AG10803 (cell line): ENCODE measurements at places on chromosomes 4 and X.

DNA sequence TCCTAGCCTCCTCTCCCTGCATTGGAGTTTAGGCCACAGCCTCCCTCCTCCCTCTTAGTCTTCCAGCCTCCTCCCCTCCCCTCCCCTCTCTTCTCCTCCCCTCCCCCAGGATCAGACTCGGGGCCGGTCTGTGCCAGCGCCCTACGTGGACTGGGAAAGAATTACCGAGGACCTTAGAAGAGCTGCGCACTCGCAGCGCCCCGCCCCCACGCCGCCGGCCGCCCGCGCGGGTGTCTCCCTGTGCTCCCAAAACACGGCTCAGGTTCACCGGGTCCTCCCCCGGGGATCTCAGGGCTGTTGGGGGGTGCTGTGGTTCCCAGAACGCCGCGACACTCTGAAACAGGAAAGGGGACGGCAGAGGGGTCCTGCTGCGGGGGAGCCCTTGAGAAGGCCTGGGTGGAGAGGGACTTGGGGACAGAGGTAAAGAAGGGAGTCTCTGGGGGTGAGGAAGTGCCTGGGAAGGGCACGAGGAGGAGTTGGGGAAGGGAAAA lies 122.3 kb upstream of the TBL1X start:
- DNase-seq: peak; percentile 81

GRCh38 chr4:95857761-95858160 lies 17.9 kb downstream of the PDHA2 start:
- no peak for DNase-seq

DNA sequence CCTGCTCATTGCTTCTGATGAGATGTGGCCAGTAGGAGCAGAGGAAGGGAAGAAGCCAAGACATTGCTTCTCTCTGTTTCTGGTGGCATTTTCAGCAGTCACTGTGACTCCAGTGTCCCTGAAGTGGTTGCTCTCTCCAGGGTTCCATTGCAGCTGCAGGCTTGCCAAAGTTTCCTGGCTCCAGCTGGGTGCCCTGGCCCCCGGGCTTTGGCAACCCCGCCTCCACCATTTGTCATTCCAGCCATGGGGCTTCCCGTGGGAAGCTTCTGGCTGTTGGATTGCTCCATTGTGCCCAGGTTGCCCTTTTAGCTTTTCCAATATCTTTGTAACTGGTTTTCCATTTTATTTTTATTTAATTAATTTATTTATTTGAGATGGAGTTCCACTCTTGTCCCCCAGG lies 12.7 kb downstream of the FGFBP1 start:
- no peak for DNase-seq

DNA sequence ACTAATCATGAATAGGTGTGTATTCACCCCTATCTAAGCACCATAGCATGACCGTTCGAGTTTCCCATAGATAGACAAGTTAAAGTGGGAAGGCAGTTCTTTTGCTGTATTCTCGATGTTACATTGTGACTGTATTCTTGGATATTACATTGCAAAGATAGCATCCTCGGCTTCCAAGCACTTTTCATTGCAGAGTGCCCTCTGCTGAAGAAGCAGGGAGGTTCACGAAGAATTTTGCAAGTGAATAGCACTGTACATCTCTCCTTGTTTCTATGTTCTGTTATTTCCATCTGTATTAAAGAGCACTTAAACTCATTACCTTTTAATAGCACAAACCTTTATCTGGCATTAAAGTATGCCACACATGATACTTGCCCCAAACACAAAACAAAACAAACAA lies 426.7 kb upstream of the ARX start:
- no peak for DNase-seq

GRCh38 chrX:3176439-3176820 lies 135.2 kb downstream of the ARSF start:
- DNase-seq: peak; percentile 95

DNA sequence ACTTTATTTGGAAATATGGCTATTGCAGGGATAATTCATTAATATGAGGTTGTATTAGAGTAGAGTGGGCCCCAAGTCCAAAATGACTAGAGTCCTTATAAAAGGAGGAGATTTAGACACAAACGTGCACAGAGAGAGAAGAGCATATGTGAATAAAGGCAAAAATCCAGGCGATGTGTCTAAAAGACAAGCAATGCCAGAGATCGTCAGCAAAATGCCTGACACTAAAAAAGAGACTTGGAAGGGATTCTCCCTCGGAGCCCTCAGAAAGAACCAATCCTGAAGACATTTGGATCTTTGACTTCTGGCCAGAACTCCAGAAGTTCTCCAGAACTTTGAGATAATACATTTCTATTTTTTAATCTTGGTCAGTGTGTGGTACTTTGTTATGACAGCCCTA lies 472.1 kb downstream of the NLGN4X start:
- DNase-seq: no peak

DNA sequence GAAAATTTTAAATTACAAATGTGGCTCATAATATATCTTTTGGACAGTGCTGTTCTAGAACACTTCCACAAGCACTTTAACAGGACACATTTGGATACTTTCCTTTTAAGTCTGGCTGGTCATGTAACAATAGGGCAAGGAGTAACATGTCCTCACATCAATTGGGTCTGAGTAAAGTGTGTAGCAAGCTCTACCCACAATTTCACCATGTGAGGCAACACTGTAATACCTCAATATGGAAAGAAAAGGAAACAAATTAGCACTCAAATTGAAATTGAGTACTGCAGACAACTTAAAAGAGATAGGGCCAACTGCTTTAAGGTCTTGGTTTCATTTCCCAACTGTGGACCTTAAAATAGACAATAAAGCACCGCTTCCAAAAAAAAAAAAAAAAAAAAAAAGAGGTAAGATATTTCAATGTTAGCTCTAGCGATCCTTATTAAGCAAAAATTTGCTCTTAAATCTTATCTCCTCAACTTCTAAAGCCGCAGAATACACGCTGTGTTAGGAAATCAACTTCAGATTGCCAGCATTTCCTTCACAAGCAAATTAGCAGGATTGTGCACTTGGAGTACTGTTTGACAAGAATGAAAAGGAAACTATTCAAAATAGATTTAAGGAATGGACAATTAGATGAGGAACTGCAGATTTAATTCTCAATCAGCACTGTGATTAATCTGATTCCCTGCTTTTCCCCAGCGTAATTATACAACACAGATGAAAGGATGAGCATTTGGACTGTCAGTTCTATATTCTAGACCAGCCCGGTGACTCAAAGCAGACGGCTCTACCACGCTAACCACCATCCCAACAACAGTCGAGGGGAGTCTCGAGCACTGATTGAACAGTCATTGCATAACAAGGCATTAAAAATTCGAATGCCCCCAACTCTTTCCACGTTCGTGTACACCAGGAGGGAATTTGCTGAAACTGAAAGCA lies 1.6 kb downstream of the CASK start:
- DNase-seq: peak; percentile 71

- DNase-seq: no peak
Measured at GRCh38 chr4:149997881-149998421, 80.3 kb upstream of the DCLK2 start.

DNA sequence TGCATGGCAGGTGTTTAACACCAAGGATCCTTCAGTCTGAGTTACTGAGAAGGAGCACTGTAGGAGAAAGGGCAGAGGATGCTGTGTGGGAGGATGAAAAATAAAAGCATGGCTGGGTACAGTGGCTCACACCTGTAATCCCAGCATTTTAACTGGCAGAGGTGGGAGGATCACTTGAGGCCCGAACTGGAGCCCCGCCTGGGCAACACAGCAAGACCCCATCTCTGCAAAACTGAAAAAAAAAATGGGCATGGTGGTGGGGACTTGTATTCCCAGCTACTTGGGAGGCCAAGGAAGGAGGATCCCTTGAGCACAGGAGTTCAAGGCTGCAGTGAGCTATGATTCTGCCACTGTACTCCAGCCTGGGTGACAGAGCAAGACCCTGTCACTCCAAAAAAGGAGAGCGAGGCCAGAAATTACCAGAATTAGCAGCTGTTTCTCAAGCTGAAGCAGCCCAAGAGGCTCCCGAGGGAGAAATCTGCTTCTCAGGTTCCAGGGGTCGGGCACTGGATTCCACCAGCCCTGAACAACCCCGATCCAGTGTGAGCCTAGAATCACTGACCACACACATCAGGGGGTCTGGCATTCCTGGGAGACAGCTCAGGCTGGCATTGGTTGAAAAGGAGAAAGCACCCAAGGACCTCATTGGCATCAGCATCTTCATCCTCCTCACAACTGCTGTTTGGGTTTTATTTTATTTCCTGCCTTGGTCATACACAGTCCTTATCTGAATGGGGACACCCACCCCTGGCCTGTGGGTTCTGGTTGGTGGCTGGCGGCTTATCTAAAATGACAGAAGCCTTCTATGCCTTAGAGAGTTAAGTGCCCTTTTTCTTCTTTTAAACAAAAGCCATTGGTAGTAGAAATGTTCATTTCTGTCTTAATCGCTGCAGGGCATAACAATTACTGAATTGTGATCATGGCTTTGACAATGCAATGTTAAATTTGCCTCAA lies 66.3 kb upstream of the TRIM2 start:
- DNase-seq: no peak

- peak; percentile 39 for DNase-seq
Measured at GRCh38 chr4:16199093-16199492, 27.2 kb downstream of the TAPT1 start.

- no peak for DNase-seq
Measured at GRCh38 chrX:97252111-97252510, 368.4 kb downstream of the RPA4 start.

GRCh38 chr4:74370912-74371311 lies 6.0 kb downstream of the EREG start:
- peak; percentile 44 for DNase-seq

- DNase-seq: no peak
Measured at GRCh38 chr4:38930204-38930603, 62.6 kb downstream of the FAM114A1 start.

DNA sequence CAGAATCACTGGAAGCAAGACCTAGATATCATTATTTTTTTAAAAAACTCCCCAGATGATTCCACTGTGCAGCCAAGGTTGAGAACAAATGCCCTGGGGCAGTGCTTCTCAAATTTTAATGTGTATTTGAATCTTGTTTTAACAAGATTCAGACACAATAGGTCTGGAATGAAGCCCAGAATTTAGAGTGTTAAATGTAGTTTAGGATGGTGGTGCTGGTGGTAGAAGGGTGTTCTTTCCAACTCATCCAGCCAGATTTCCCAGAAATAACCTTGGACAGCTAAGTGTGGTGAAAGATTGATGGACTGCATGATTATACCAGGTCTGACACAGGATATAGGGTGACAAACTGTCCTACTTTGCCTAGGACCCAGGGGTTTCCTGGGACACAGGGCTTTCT lies 120.1 kb upstream of the MED14 start:
- DNase-seq: no peak

DNA sequence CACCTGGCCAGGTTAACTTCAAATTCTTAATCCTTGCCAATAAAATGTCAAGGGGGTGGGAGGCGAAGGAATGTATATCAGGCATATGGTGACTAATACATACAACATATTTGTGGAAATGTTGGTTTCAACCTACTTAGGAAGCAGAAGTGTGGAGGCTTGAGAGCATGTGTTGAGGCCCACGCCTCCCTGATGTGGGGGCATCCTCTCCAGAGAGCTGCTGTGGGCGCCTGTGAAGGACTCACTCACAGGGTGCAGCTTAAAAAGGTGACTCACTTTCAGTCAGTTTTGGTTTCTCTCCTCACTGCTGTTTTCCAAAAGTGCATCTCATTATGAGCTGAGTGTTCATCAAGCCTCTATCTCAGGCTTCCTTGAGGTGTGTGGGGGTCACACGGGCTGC lies 27.5 kb downstream of the LNX1 start:
- peak; percentile 80 for DNase-seq

- no peak for DNase-seq
Measured at GRCh38 chrX:87961471-87961870, 443.9 kb downstream of the KLHL4 start.

DNA sequence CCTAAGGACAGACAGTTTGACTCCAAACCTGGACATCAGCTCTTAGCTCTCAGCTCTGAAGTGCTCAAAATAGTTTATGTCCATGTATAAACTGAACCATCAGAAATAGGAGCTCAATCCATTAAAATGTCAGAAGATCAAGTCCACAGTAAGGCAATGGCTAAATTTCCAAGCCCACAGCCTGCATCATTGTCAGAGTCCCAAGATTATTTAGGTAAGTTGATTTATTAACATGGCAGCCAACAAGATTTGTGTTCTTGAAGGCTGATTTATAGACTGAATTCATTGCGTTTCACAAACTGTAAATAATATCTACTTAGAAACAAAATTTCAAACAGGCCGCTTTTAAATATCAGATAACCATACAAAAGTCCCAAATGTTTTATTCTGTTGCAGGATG lies 286.5 kb upstream of the ADGRL3 start:
- DNase-seq: no peak
